ENCODE measurements at places on chromosomes 3 and 15. TPM values are rescaled to one million over a fixed set of nuclear protein-coding genes. Genes with fewer than 3 reads are reported as not detected.

The MCF2L2 gene
- 0.51 TPM for total RNA-seq

The GCSAM gene
- not detected for total RNA-seq

The CSK gene
- 45.5 TPM for total RNA-seq

The CGNL1 gene
- 11.2 TPM for total RNA-seq

The NEK4 gene
- total RNA-seq: 19.5 TPM

The KNG1 gene
- 0.43 TPM for total RNA-seq

The LYZL4 gene
- total RNA-seq: not detected

The TERB2 gene
- total RNA-seq: not detected

The CX3CR1 gene
- 1.5 TPM for total RNA-seq

The CDHR4 gene
- total RNA-seq: not detected

The PROK2 gene
- total RNA-seq: 0.54 TPM

The CFAP100 gene
- total RNA-seq: not detected

The IGF2BP2 gene
- 18.7 TPM for total RNA-seq

The TPRG1 gene
- total RNA-seq: 2.7 TPM

The MGLL gene
- 83.5 TPM for total RNA-seq

The GOLGA8G gene
- total RNA-seq: not detected

The SCN11A gene
- 0.05 TPM for total RNA-seq

The SAMD7 gene
- not detected for total RNA-seq

The DUOXA2 gene
- not detected for total RNA-seq

The CFAP44 gene
- total RNA-seq: 3.2 TPM

The GABRR3 gene
- total RNA-seq: not detected

The ALS2CL gene
- total RNA-seq: 37.0 TPM

The NR1I2 gene
- total RNA-seq: 0.11 TPM

The SLC38A3 gene
- total RNA-seq: 10.6 TPM

The SH2D7 gene
- not detected for total RNA-seq

The FEZF2 gene
- not detected for total RNA-seq

The DRD3 gene
- not detected for total RNA-seq

The CACNA2D2 gene
- 1.6 TPM for total RNA-seq

The FHIT gene
- total RNA-seq: 21.5 TPM

The C3orf22 gene
- not detected for total RNA-seq
